Stimulated activated CD4-positive, alpha-beta T cell treated with anti-CD3 and anti-CD28 coated beads, Interleukin-15, amount 100 ng/mL, for 1 hour (primary cell): ENCODE measurements at places on chromosomes 2 and 18.

DNA sequence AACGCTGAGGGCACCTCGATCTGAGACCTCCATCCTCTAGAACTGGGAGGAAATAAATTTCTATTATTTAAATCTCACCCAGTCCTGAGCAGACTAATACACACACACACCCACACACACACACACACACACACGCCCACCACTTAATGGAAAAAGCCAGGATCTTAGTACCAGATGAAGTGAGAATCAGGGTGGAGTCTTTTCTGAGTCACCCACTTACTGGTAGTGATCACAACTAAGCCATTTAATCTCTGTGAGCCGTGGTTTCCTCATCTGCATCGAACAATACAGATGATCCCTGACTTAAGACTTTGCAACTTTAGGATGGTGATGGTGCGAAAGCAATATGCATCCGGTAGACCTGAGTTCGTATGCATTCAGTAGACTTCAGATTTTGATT lies 18.6 kb downstream of the THNSL2 start:
- DNase-seq = no peak

GRCh38 chr2:75019790-75020189 lies 61.3 kb downstream of the POLE4 start:
- DNase-seq = no peak

GRCh38 chr2:74349889-74350288 lies 6.7 kb upstream of the SLC4A5 start:
- DNase-seq = no peak

DNA sequence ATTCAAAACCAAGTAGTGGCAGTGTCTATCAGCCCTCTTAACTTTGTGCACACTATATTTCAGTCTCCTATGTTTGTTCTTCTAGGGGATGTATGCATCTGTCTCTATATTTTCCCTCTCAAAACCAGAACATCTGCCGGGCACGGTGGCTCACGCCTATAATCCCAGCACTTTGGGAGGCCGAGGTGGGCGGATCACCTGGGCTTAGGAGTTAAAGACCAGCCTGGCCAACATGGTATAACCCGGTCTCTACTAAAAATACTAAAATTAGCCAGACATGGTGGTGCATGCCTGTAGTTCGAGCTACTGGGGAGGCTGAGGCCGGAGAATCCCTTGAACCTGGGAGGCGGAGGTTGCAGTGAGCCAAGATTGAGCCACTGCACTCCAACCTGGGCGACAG lies 9.9 kb upstream of the GAREM2 start:
- no peak for DNase-seq

DNA sequence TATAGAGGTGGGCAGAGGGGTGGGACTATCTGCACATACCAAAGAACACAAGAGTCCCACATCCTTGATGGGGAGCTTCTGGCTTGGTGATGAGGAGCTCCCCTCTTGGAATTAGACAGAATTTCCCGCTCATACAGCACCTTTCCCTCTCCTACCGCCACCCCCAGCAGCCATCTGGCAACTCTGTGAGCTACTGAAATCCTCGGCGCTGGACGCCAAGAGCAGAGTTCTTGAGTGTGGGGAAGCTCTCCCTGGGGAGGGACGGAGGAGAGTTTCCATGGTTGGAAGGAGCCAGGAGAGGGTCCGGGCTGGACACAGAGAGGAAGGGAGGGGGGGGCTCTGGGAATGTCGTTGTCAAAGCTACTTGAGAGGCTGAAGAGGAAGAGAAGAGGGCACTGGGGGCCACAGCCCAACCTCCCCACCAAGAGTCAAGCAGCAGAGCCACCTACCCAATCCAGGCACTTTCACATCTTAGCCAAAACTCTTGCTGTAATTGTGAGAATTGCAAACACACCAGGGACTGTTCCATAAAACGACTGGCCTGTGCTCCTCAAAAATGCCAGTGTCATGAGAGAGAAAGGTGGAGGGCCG lies 89.4 kb upstream of the MCFD2 start:
- DNase-seq = no peak

DNA sequence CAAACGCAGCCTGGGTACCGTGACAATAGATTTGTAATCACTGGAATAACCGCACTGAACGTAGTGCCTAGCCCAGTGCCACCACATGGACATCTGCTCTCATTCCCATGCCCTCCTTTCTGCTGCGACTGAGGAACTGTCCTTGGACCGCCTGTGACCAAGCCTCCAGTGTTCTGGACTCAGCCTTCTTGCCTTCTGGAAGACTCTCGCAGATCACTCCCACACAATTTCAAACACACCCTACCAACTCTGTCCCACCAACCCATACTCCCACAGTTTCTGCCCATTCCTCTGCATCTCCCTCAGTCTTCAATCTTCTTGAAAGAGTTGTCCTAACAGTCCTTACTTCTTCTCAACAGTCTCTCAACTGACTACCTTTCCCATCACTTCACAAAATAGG lies 2.1 kb downstream of the RNF149 start:
- DNase-seq = no peak

DNA sequence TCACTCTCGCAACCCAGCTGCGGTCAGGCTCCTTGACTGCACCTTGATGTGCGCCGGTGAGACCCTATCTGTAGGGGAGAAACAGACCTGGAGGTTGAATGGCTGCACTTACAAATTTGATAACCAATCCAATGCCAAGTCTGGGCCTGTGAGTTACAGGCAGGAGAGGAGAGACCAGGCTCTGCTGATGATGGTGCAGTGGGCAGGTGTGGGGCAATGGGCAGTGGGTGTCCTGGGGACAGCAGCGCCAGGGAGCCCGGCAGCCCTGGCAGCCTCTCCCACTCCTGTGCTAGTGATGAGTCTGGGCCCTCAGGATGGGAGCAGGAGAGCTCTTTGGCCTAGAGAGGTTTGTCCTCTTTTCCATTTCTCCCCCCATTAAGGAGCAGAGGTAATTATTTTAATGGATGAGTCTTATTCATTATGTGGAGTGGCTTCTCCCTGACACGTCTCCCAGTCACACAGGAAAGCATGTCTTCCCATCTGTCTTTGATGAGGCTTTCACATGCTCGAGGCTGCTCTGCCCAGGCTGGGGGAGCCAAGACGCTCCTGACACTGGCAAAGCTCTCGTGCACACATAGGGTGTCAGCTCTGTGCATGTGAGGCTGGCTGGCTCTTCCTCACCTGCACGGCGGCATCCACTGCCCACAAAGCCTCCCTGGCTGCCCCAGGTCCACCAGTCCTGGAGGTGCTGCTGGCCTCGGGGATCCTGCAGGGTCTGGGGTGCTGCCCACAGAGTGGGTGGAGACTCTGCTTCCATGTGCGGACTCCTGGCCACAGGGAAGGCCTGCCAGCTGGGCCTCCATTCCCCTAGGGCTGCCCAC lies 10.0 kb upstream of the ALLC start:
- no peak for DNase-seq

GRCh38 chr18:4399929-4400328 lies 55.2 kb downstream of the DLGAP1 start:
- DNase-seq = no peak

DNA sequence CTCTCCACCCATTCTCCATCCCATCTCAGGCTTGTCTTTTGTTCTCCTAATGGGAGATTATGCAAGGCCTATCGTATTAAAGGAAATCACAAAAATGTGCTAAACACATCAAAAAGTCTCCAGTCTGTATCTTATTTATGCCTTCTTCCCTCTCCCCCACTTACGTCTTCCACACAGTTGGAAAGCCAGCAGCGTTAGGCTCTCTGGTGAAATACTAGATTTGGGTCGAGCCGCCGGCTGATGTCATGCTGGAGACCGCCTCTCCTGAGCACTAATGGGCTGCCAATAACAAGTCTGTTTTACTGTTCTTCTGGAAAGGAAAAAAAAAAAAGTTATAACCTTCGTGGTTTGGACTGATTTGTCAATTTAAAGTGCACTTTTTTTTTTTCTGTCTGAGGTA lies 182.7 kb upstream of the SIX2 start:
- no peak for DNase-seq

DNA sequence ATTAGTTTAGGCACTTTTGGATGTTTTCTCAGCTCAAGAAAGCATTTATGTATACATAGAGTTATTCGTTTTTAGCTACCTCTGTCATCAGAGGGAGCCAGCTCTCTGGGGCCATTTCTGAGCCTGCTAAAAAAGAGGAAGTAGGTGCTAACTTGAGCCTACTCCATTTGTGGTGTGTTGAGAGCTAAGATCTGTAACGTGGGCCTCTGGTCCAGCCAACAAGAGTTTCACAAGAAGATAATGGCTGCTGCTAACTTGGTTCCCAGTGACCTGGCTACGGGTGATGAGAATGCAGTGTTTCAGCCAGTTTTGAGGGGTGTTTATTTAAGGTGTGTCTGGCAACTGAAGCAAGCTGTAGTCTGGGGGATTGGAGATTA lies 182.5 kb downstream of the PRKCE start:
- DNase-seq = no peak

DNA sequence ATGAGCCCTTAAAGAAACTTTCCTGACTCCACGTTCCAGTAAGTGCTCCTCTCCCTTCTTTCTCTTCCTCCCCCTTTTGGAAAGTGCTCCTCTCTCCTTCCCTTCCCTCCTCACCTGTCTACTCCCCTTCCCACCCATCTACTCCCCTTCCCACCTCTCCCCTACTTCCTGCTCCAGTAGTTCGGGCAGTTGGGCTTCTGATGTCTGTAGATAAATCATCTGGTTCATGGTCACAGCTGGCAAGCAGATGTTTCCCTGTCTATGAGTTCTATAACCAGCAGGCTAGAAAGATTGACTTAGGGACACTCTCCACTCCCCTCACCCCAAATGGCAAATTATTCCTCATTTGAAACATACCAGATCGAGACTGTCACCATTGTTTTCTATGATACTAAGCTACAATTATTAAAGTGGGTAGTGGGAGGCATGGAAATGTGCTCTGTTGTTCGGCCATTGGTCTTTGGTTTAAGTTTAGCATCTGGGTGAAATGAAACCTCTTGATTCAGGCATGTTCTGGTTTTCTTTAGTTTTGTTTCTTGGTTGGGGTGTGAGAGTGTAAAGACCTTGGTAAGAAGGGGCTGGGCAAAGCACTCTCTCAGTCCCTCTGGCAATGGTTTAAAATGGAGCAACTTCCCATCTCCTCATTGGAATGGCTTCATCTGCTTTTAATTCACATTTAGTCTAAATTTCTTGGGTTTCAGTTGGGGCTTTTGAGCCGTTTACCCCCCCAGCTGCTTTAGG lies 413.2 kb upstream of the SPRED2 start:
- no peak for DNase-seq

- DNase-seq = no peak
Observed at GRCh38 chr2:134944975-134945374, 26.4 kb downstream of the CCNT2 start.
